ENCODE measurements at places on chromosomes 16 and 17.

DNA sequence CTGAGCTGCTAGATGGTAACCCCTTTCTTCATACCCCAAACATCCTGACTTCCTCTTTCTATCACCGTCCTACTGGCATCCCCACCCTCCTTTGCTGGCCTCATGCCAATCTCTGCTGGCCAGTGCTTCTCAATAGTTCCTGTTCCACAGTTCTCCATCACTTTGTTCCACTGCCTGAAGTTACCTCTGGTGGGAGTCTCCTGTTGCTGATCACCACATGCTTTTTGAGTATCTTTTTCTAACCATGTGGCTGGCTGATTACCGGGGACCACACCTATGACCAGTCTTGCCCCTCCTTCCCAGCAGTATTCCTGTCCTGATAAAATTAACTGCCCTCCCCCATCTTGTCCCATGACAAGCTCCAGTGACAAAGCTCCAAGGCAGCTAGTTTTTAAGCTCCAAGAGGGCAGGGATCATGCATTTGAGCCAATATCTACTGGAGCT lies 380.4 kb upstream of the CCL2 start:
- DNase-seq: no peak

DNA sequence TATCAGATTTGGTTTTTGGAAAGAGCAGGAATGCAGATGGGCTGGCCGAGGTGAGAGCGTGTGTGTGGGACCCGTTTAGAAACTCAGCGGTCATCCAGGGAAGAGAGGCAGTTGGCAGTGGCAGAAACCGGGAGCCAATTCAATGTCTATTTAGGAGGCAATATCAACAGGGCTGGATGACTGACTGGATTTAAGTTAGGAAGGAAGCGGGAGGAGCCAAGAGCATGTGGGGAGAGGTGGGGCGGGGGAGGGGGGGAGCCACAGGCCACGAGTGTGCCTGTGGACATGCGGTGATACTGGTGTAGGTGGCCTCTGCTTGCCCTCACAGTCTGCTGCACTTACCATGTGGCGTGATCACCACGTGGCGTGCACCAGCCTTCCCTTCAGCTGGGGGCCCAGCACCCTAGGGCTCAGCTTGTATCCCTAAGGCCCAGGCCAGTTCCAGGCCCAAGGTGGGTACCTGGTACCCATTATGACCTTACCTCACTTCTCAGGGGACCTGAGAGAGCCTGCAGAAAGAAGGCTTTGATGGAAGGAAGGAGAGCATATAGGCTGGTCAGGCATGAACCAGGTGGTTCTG lies 10.8 kb upstream of the TPPP3 start:
- no peak for DNase-seq

DNA sequence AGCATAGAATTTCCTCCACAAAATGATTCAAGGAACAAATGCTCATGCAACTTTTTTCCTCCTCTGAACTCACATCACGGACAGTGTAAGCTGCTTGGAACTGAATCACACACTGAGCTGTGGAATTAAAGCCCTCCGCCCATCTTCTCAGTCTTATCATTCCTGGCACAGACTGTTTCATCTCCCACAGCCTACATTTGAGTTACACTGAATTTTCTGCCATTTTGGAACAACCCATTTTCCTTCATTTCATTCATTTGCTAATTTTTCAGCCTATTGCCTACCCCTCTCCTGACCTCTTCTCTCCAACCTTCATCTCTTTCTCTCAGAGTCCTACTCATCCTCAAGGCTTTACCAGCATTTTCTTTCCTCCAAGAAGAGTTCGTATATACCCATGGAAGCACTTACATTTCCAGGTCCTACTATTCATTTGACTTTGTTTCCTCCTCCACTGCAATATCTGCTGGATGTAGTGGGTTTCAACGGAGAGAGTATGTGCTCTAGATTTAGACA lies 39.1 kb upstream of the TOM1L1 start:
- DNase-seq: no peak

- DNase-seq: no peak
Measured at GRCh38 chr17:35766489-35766877, 5.8 kb downstream of the C17orf50 start.

DNA sequence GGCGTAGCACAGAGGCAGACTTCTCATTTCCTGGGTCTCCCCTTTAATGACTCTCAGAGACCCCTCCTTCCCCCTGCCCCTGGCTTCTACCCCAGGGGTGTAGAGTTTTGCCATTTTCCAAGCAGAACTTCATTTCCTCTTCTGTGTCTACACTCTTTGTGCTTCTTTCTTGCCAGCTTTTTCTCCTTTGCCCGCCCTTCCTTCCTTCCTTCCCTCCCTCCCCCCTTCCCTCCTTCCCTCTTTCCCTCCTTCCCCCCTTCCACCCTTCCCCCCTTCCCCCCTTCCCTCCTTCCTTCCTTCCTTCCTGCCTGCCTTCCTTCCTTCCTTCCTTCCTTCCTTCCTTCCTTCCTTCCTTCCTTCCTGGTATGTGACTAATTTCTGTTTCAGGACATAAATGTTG lies 47.0 kb downstream of the MAPT start:
- DNase-seq: no peak

GRCh38 chr17:79658811-79659207 lies 48.0 kb upstream of the RBFOX3 start:
- DNase-seq: no peak

DNA sequence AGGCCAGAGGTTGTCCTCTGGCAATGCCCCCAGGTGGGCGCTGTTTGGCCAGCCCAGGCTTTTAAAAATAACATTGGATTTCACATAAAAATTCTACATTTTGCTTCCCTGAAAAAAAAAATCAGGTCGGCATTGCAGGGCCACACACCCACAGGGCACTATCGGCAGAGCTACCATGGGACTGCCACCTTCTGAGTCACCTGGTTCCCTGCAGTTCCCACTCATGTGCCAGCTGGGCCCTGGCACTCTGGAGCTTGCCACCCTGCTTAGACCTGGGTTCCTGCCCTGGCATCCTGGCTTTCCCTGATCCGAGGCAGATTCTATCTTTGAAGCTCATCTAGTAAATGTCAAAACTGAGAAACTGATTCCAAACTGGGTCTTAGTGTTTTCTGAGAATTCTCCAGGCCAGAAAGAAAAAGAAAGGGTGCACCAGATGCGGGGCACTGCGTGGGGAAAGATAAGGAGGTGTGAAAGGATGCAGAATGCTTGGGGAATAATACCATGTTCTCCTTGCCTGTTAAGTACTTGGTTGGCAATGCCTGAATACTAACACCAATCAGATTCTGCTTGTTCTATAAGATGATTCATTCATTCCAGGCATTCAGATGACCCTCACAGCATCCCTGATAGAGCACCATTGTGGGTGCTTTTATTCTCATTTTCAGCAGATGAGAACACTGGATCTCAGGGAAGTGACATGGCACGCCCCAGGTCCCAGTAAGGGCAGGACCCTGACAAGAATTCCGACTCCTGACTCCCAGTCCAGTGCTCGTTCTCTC lies 51.8 kb downstream of the RAI1 start:
- no peak for DNase-seq

Measured in thoracic aorta (tissue), 2 donors.